Activated CD4-positive, alpha-beta T cell treated with anti-CD3 and anti-CD28 coated beads, Interleukin-2, amount 50 U/mL, for 16 hours (primary cell): ENCODE measurements at places on chromosomes 12 and 14.

GRCh38 chr12:97275728-97276590 is 186.6 kb upstream of the RMST start:
- DNase-seq, result no peak

GRCh38 chr14:75445963-75446362 is 18.1 kb downstream of the JDP2 start:
- DNase-seq, result no peak

- DNase-seq, result no peak
Measured at GRCh38 chr12:99783421-99783820, 135.9 kb downstream of the GARIN6 start.

DNA sequence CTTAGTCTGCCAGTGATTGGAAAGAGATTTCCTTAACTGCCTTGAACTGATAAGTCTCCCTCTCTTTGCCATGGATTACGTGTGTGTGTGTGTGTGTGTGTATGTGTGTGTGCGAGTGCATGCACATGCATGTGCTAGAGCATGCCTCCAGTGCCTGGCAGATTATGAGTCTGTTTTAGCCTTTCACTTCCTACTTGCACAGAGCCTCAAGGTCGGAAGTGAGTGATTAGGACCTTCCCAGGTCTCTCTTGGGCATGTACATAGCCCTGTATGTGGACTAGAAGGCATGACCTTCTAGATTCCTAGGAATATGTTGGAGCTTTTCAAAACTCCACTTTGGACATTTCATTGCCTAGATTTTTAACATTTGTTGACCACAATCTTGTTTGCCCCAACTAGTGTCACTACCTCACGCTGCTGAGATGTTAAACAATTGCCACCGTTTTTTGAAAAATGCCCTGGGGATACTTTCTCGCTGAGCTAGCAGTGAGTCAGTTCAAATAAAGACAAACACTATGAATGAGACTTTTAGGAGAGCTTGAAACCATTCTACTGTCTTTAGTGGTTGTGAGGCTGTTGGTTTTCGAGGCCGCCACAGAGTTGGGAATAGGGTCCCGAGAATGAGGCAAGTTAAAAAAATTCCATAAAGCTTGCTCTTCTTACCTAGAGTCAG is 28.2 kb downstream of the KIAA0586 start:
- DNase-seq, result no peak

DNA sequence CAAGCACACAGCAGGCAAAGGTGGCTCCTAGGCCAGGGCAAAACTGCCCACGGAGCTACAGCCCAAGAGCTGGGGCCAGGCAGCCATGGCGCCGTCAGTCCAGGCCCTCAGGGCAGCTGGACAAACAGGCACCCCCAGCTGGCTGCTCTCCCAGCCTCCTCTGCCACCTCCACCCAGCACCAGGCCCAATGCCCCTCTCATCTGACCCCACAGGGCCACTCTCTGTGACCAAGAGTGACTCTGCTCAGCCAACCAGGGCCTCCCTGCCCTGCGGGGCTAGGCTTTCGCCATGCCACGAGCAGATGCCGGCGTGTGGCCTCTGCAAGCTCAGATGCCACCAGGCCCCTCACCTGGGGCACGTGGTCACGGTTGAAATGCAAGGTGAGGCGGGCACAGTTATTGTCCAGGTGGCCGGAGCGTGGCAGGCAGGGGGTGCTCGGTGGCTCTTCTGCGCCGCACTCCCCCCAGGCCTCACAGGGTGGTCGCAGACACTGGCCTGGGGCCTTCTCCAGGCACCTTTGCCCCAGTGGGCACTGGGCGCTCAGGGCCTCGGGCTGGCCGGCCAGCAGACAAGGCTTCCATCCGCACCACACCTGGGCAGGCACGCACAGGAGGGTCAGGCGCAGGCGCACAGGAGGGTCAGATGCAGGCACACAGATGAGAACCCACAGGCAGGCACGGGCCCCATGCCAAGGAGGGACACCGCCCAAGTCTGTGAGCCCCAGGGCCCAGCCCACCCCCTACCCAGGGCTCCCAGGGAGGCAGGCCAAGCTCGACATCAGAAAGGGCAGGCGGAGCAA is 23.0 kb downstream of the JAG2 start:
- DNase-seq, result no peak

DNA sequence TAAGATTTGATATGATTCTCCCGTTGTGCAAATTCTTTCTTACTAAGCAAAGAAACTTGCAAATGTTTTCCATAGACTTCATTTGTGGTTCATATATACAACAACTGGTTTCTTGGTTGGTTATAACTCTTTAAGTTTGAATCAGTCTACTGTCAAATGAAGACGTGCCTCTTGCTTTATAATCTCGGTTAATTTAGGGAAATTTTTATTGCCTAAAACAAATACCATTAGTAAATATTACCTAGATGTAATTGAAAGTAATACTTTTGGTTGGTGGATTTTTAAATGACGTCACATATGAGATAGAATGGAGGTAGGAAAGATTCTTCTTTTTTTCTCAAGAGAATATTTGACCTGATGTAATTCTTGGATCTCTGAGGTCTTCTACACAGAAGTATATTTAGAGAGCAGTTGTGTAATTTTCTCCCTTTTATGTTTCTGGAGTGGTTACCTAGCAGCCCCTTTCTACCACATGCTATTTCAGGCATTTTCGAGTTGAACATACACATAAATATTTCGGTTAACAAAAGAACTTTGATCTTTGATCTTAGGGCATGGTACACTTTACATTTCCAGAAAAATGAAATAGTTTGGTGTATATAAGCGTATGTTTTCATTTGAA is 1.7 kb downstream of the ATF7IP start:
- peak; percentile 73 for DNase-seq

- DNase-seq, result peak; percentile 82
Measured at GRCh38 chr14:106556665-106557289, 1030.4 kb downstream of the TMEM121 start.

DNA sequence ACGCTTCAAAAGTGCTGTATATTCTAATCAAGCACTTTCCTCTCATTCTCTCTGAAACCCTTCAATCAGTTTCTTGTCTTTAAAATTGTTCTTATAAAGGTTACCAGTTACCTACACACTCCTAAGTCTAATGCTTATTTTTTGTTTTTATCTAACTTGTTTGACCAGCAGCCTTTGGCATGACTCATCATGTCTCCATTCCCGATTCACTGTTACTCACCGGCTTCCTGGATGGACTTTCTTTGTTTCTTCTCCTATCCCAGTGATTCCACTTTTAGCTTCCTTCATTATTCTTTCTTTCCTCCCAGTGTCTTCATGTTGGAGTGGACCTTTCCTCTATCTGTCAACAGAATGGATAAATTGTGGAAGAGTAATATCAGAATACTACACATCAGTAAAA is 368.6 kb upstream of the CCDC196 start:
- DNase-seq, result no peak

DNA sequence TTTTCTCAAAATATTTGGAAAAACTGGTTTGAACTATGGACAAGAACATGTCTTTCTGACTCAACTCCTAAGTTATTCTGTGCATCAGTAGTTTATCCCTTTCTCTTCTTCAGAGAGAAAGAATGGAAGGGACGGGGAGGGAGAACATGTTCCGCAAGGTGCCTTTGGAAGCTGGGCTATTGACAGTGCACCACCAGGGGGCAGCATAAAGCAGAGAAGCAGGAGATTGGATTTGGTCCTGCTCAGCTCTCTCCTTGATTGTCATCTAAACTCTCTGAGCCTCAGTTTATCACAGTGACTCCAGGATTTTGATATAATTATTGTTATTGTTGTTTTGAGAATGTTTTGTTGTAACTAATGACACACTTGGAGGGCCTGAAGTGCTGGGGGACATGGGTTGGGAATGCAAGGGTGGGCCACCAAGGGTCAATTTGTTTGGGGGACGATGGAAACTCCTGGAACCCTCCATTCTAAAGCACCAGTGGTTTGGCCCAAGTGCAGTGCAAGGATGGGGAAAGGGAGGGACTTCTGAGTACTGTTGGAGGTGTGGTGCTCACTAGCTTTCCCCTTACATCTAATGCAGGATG is 45.3 kb upstream of the ANO6 start:
- DNase-seq, result peak; percentile 77

- no peak for DNase-seq
Measured at GRCh38 chr14:49920935-49921334, 28.1 kb downstream of the ARF6 start.

DNA sequence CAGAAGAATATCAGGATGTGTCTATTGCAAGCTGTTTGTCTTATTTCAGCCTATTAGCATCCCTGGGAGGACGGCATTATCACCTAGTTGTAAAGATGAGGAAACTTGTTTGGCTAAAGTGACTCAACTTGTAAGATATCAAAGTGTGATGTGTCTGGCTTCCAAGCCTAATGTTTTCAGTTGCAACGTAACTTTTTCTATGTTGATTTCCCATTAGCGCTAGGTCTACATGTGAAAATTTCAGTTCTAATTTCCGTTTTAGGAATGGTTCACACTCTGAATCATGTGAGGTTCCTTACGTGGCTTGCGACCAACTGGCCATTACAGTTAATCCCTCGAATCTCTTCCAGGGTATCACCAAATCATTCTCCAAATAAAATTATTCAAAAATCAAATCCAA is 58.0 kb downstream of the LLPH start:
- DNase-seq, result no peak

- no peak for DNase-seq
Measured at GRCh38 chr12:49505672-49506071, 33.2 kb upstream of the KCNH3 start.

DNA sequence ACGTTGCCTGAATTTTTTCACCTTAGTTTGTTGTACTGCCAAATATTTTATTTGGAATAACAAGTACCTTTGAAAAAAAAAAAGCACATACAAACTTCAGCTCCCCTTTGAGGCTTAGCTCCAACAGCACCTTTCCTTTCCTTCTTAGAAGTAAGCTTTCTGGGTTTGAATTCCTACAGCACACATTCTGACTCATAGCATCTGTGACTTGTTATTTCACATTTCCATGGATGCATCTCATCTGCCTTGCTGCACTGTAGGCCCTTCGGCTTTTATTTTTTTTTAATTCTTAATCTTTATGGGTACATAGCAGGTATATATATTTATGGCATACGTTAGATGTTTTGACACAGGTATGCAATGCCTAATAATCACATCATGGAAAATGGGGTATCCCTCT is 7.2 kb downstream of the LGALS3 start:
- no peak for DNase-seq

DNA sequence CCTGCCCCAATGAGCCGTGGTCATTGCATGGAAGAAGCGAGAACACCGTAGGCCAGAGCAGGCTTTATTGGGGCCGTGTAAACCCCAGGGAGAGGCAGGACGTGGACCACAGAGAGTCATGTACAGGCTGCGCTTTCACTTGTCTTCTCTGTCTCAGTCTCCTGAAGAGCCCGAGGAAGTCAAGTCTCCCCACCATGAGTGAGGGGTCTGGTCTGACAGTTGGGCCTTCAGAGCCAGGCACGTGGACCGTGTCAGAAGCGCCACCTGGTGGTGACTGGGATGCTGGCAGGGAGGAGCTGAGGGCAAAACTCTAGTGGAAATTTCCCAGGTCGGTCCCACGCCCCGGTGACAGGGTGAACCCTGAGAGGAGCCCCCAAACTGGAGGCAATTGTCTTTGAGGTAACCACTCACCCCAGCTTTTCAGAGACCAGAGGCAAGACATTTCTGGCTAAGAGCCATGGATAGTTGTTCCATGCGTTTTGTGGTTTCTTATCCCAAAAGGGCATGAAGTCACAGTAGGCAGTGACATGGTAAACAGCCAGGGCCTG is 17.4 kb downstream of the RPS6KL1 start:
- DNase-seq, result peak; percentile 68

- no peak for DNase-seq
Measured at GRCh38 chr12:124901003-124901402, 13.4 kb downstream of the UBC start.

- no peak for DNase-seq
Measured at GRCh38 chr12:80902711-80903110, 35.0 kb downstream of the LIN7A start.

- DNase-seq, result peak; percentile 61
Measured at GRCh38 chr14:68682166-68683103, 110.4 kb downstream of the ZFP36L1 start.

DNA sequence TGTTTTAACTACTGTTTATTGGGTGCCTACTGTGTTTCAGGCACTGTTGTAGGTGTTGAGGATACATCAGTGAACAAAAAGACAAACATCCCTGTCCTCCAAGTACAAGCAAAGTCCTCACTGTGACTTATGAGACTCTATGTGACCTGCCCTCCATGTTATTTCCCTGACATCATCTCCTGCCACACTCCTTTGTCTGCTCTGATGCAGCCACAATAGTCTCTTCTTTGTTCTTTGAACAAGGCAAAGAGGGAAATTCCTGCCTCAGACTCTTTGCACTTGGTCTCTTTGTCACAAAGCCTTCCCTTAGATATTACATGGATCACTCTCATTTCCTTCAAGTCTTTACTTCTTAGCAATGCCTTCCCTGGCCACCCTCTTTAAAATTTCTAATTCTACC is 240.1 kb upstream of the SRRM4 start:
- no peak for DNase-seq

GRCh38 chr14:104517426-104517825 is 62.1 kb upstream of the C14orf180 start:
- no peak for DNase-seq

- DNase-seq, result no peak
Measured at GRCh38 chr12:22257100-22257499, 77.4 kb downstream of the ST8SIA1 start.

- no peak for DNase-seq
Measured at GRCh38 chr12:71955970-71956369, 17.3 kb downstream of the TPH2 start.

- no peak for DNase-seq
Measured at GRCh38 chr12:108657130-108657745, 23.5 kb upstream of the SELPLG start.
